Testis (tissue), 5 donors: ENCODE measurements at places on chromosomes 5 and 9. TPM values are rescaled to one million over a fixed set of nuclear protein-coding genes. Genes with fewer than 3 reads are reported as not detected.

Gene ARID3C
- total RNA-seq, result 0.37 TPM

- no peaks in the 10 kb centered on the region for H3K4me1 ChIP-seq
- H3K4me3 ChIP-seq, result no peak overlapping the region
- H3K36me3 ChIP-seq, result no peaks in the 10 kb centered on the region
- DNase-seq, result no peak
- H3K27me3 ChIP-seq, result no peaks in the 10 kb centered on the region
- no peak overlapping the region for H3K27ac ChIP-seq
Measured at GRCh38 chr5:93438124-93438523, 142.9 kb downstream of the NR2F1-AS1 start.

Gene PDLIM4
- total RNA-seq, result 18.5 TPM

GRCh38 chr9:135216236-135216635 lies 128.8 kb downstream of the OLFM1 start:
- H3K27me3 ChIP-seq, result no peaks in the 10 kb centered on the region
- no peak overlapping the region for H3K27ac ChIP-seq
- no peaks in the 10 kb centered on the region for H3K36me3 ChIP-seq
- H3K4me1 ChIP-seq, result no peaks in the 10 kb centered on the region
- DNase-seq, result no peak

DNA sequence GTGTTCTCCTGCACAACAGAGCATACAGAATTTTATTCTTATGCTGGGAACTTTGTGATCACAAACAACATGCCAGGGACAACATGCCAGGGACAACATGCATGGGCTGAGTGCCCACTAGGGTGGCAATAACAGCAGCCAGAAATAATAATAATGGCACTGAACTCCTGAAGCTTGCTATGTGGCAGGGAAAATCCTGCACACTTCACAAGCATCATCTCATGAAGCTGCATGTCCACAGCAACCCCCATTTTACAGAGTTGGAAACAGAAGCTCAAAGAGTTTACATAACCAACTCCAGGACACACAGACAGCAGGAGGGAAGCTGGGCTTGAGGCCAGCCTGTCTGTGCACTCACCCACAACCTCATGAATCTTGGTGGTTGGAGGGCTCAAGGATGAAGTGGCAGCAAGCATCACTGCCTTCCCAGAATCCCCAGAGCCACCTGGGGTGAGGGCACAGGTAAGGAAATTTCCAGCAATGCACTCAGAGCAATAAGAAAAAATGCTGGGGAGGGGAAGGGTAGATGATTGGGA lies 111.4 kb downstream of the GABBR2 start:
- no peak overlapping the region for H3K4me3 ChIP-seq
- peaks cover under 1% of the 10 kb centered on the region for H3K4me1 ChIP-seq
- no peak for DNase-seq
- H3K27me3 ChIP-seq, result no peaks in the 10 kb centered on the region
- H3K36me3 ChIP-seq, result no peaks in the 10 kb centered on the region

- no peaks in the 10 kb centered on the region for H3K36me3 ChIP-seq
- no peaks in the 10 kb centered on the region for H3K4me1 ChIP-seq
- H3K27ac ChIP-seq, result no peak overlapping the region
- H3K4me3 ChIP-seq, result no peak overlapping the region
Measured at GRCh38 chr5:138666226-138666742, 86.9 kb upstream of the CTNNA1 start.

DNA sequence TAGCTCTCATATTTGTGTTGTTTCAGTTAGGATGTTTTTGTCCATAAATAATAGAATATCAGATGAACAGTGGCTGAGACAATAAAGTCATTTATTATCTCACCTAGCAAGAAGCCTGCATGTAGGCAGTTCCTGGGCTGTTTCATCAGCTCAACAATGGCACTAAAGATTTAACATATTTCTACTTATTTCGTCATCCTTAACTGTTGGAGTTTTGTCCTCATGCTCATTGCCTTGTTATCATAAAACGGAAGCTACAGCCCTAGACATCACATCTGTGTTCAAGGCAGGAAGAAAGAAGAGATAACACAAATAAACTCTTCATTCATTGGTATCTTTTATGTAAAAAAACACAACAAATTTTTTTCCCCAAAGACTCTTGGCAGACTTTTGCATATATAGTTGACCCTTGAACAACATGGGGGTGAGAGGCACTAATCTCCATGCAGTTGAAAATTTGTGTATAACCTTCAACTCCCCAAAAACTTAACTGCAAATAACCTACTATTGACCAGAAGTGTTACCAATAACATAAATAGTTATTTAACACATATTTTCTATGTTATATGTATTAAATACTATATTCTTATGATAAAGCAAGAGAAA lies 277.2 kb upstream of the ADRA1B start:
- no peak overlapping the region for H3K27ac ChIP-seq
- no peaks in the 10 kb centered on the region for H3K4me1 ChIP-seq
- H3K27me3 ChIP-seq, result no peaks in the 10 kb centered on the region
- H3K36me3 ChIP-seq, result no peaks in the 10 kb centered on the region
- no peak overlapping the region for H3K4me3 ChIP-seq

DNA sequence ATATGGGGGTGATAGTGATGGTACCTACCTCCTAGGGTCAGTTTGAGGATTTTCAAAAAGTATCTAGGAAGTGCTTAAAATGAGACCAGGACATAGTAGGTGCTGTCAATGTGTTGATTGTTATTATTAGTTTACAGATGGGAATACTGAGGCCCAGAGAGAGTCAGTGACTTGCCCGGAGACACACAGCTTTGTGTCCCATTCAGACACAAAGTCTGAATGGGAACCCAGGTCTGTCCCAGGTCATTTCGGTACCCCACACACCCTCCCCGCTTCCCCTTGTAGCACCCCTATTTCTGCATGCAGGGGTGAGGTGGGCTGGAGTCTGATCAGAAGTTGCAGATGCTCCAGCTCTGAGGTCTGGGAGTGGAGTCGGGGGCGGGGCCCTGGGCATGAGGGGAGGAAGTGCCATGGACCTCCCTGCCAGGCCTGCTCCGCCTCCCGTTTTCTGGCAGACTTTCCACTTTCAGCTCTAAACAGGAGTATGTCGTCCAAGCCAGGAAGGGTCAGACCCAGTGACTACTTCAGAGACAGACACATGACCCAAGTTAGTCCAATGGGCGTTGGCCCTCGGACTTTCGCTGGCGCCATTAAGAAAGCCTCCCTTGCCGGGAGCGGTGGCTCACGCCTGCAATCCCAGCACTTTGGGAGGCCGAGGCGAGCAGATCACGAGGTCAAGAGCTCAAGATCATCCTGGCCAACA lies 3.2 kb upstream of the DBN1 start:
- DNase-seq, result no peak
- H3K4me3 ChIP-seq, result no peak overlapping the region
- H3K27me3 ChIP-seq, result no peaks in the 10 kb centered on the region

GRCh38 chr5:131475541-131475941 lies 159.5 kb downstream of the RAPGEF6 start:
- no peaks in the 10 kb centered on the region for H3K4me1 ChIP-seq
- H3K27me3 ChIP-seq, result no peaks in the 10 kb centered on the region
- H3K27ac ChIP-seq, result no peak overlapping the region

DNA sequence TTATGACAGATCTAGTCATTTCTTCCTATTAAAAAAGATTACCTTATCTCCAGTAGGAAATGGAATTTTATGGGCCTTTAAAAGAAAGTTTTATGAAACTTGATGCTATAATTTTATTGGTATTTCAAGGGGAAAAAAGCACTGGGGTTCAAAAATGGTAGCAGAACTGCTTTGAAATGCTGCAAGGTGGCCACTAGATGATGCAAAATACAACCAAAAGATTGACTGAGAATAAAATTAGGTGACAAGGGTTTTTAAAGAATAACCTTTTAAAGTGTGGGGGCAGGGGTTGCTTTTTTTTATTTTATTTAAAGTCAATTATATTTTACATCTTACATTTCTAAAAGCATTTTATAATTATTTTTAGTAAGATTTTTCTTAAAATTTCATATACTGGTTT lies 61.7 kb downstream of the KLF9 start:
- no peak overlapping the region for H3K27ac ChIP-seq
- no peaks in the 10 kb centered on the region for H3K4me1 ChIP-seq
- no peaks in the 10 kb centered on the region for H3K27me3 ChIP-seq
- no peak overlapping the region for H3K4me3 ChIP-seq

- no peak overlapping the region for H3K4me3 ChIP-seq
- no peak overlapping the region for H3K27ac ChIP-seq
Measured at GRCh38 chr5:94761786-94762185, 143.3 kb downstream of the SLF1 start.

DNA sequence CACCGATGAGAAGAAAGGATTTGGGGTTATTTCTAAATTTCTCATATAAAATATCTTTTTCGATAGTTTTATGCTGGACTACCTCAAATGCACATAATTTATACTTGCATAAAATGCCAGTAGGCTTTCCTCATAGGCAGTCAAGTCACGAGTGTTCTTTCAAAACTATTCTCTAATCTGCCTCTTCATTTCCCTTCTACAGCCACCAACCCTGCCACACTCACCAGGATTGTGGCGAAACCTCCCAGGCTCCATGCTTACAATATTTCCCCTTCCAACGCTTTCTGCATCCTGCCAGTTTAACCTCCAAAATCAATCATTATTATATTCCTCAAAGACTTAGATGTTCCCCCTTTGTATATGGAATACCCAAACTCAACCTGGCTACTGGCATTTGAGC lies 65.4 kb downstream of the FRMD3 start:
- no peaks in the 10 kb centered on the region for H3K36me3 ChIP-seq
- H3K4me3 ChIP-seq, result no peak overlapping the region
- no peaks in the 10 kb centered on the region for H3K4me1 ChIP-seq
- no peak for DNase-seq

Gene LIX1
- total RNA-seq, result not detected

Gene PCDHA10
- 3.3 TPM for total RNA-seq

- no peak for DNase-seq
- H3K27ac ChIP-seq, result no peak overlapping the region
- no peaks in the 10 kb centered on the region for H3K4me1 ChIP-seq
- H3K27me3 ChIP-seq, result no peaks in the 10 kb centered on the region
- no peak overlapping the region for H3K4me3 ChIP-seq
Measured at GRCh38 chr5:178398901-178399700, 166.5 kb upstream of the PHYKPL start.

GRCh38 chr5:173020643-173021042 lies 35.5 kb upstream of the CREBRF start:
- H3K27ac ChIP-seq, result peak overlapping the region; percentile 21
- peak; percentile 55 for DNase-seq
- H3K4me3 ChIP-seq, result no peak overlapping the region
- no peaks in the 10 kb centered on the region for H3K27me3 ChIP-seq

DNA sequence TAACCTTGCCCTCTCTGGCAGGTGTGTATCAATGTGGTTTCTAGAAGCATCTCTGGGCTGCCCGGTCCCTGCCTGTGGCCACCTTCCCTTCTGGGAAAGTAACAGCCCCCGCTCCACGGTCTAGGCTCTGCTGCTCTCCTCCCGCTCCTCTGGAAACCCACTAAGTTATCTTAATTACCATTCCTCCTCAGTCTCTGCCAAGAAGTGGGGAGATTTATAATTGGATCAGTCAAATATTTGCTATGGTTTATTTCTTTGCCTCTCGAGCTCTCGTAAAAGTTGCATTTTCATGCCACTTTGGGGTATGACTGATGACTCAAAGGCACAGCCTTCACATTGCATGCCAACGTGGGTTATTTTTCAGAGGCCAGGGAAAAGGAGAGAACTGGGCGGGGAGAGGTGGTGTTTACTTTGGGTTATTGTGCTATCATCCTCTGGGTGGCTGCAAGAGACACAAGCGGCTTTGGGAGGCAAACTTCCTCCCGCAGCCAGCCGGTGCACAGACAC lies 205.3 kb upstream of the WWC1 start:
- H3K27ac ChIP-seq, result no peak overlapping the region
- no peaks in the 10 kb centered on the region for H3K27me3 ChIP-seq
- H3K36me3 ChIP-seq, result no peaks in the 10 kb centered on the region
- H3K4me1 ChIP-seq, result no peaks in the 10 kb centered on the region
- H3K4me3 ChIP-seq, result no peak overlapping the region

Gene ATP10B
- 0.63 TPM for total RNA-seq
